ENCODE measurements at places on chromosomes 11 and 22.

- DNase-seq, result no peak
These were observed 48.4 kb upstream of the WNT7B start for GRCh38 chr22:46025225-46025972.

DNA sequence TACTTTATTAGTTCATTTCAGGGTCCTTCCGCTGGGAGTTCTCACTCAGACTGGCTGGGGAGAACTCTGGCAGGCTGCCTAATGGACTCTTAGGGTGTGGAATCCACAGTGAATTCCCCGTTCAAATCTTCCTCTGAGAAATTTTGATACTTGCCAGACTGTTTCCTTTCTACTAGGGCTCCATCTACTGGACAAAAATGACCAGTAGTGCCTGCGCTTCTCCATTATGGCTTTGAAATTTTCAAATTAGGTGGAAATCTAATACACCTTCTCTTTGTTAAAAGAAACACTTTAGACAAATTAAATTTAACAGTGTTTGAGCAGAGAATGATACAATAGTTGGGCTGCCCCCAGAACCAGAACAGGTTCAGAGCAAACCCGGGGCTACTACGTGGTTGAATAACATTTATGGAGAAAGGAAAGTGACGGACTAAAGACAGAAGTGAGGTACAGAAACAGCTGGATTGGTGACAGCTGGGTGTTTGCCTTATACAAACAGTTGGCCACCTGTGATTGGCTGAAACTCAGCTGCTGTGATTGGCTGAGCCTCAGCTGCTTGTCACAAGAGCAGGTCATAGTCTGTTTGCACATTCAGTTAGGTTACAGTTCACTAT, 52.9 kb upstream of the FDX1 start:
- no peak for DNase-seq

DNA sequence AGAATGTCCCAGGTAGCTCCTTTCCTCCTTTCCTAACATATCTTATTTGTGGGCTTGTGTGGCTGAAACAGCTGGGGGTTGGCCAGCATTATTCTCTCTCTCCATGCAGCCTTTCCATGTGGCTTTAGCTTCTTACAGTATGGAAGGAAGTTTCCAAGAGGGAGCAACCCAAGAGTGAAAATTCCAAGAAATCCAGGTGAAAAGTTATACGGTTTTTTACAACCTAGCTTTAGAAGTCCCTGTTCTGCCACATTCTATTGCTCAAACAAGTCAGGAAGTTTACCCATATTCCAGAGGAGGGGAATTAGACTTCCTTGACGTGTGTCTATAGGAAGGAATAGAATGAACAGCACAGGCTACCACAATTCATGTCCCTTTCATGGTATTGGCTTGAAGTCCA, 10.0 kb upstream of the SWAP70 start:
- no peak for DNase-seq

- DNase-seq, result no peak
These were observed 35.9 kb downstream of the MAP6 start for GRCh38 chr11:75632962-75633361.

GRCh38 chr11:109854731-109855130, 238.5 kb upstream of the ZC3H12C start:
- no peak for DNase-seq

DNA sequence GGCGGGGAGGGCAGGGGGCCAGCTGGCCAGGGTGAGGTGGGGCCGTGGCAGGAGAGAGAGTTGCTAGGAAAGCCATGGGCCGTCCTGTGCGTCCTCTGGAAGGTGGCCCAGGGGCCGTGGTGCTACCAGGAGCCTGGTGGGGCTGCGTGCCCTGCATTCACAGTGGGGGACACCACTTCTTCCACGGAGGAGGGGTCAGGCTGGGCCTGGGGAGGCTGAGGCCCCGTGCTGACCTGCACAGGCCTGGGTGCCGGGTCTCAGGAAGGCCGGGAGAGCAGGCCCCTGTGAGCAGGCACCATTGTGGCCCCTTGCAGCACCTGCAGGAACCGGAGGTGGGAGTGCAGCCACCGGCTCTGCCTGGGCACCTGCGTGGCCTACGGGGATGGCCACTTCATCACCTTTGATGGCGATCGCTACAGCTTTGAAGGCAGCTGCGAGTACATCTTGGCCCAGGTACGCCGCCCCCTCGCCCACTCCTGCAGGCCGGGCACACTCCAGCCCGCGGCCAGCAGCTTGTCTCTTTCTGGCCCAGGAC, 12.0 kb downstream of the MUC5B start:
- no peak for DNase-seq

GRCh38 chr11:134276396-134277182, 410 bp downstream of the GLB1L3 start:
- DNase-seq, result no peak

- DNase-seq, result no peak
These were observed 46.5 kb downstream of the AHNAK start for GRCh38 chr11:62499944-62500649.

GRCh38 chr22:49657275-49657973, 170.2 kb downstream of the BRD1 start:
- DNase-seq, result no peak

DNA sequence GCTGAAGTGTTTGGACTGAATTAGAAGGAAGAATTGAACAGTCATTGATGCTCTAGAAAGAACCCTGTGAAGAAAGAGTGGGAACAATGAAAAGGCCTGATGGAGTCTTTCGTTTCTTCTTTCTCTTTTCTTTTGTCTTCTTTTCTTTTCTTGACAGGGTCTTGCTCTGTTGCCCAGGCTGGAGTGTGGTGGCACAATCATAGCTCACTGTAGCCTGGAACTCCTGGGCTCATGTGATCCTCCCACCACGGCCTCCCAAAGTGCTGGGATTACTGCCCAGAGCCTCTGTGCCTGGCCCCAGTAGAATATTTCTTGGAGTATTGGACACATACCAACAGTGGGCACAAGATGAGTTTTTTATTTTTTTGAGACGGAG, 1.1 kb downstream of the FEN1 start:
- no peak for DNase-seq

- DNase-seq, result no peak
These were observed 33.9 kb upstream of the RIC3 start for GRCh38 chr11:8202516-8203413.

DNA sequence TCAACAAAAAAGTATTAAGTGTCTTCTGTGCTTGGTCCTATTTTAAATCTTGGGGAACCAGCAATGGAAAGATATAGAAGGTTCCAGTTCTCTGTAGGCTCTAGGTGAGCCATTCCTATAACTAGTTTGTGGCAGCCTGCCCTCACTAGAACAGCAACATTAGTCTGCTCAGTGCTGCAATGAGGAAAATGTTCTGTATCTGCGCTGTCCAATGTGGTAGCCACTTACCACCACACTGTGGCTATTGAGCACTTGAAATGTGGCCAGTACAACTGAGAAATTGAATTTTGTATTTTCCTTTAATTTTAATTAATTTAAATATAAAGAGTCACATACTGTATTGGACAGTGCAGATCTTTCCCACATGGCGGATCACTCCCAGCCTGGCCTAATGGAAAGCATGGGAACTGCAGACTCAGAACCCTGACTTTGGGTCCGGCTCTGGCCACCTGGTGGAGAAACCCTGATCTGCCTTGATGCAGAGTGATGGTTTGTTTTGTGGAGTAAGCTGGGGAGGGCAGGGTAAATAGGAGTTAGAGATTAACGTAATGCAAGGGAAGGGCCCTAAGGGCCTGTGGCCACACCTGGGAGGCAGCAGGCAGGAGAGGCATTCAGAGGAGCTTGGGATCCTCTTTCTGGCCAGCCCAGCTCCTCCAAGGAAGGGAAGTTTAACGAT, 101.0 kb downstream of the ME3 start:
- DNase-seq, result peak; percentile 37

Measured in HuH-7.5 (cell line).